ENCODE measurements at places on chromosomes 6 and 20. TPM values are rescaled to one million over a fixed set of nuclear protein-coding genes. Genes with fewer than 3 reads are reported as not detected.

The TMEM170B gene
- total RNA-seq, result 3.7 TPM

The HEBP2 gene
- total RNA-seq, result 33.9 TPM

The SMIM13 gene
- total RNA-seq, result 20.5 TPM

- peaks cover 24% of the 10 kb centered on the region for H3K36me3 ChIP-seq
- H3K4me1 ChIP-seq, result no peaks in the 10 kb centered on the region
- no peak overlapping the region for H3K27ac ChIP-seq
- no peak overlapping the region for H3K4me3 ChIP-seq
Measured at GRCh38 chr20:62285722-62286121, 17.1 kb upstream of the ADRM1 start.

DNA sequence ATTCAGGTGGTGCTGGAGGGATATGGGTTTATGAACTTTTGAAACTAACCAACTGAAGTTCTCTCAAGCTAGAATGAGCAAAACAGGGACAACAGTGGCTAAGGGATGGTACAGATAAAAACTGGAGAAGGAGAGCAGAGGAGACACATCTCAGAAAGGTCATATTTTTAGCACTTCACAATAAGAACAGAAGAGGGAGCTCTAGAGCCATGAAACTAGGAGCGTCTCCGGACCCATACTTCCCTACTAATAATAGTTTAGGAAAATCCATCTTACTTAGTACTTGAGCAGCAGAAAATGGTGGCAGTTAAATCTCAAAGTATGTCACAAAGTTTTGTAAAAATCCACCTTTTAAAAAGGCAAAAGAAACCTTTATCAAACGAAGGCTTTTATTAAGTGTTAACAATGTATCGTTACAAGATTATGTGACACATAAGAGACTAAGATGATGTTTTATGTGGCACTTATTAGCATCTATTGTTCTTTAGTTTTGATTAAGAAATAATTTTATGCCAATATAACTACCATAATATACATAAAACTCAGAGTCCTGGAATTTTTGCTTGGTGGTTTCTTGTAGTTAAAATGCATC is 278.6 kb downstream of the TBC1D32 start:
- no peak for DNase-seq
- H3K27ac ChIP-seq, result no peak overlapping the region
- H3K4me3 ChIP-seq, result no peak overlapping the region
- no peaks in the 10 kb centered on the region for H3K36me3 ChIP-seq

DNA sequence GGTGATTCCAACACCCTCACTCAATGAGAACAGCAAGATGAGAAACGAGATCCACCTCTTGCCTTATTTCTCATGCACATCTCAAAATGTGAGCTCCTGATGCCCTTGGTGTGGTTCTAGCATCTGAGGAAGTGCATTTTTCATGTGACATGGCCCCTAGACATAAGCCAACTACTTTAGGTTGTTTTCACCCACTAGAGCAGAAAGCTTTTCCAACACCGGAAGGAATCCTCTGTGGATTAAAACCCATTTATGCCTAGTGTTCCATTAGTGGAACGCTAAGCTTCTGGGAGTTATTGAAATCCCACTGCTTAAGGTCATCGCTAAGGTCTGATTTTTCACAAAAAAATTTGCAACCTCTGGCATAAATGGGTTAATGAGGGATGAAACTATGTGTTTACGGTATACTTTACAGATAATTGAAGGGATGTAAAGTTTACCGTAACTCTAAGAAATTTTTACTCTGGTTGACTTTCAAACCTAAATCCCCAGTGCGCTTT is 24.0 kb downstream of the CYP24A1 start:
- H3K4me3 ChIP-seq, result no peak overlapping the region
- H3K36me3 ChIP-seq, result no peaks in the 10 kb centered on the region
- no peak overlapping the region for H3K27ac ChIP-seq
- H3K4me1 ChIP-seq, result no peaks in the 10 kb centered on the region
- H3K27me3 ChIP-seq, result peaks cover 13% of the 10 kb centered on the region

GRCh38 chr6:2658788-2659187 is 91.9 kb downstream of the MYLK4 start:
- H3K27me3 ChIP-seq, result peaks cover under 1% of the 10 kb centered on the region
- no peaks in the 10 kb centered on the region for H3K4me1 ChIP-seq
- H3K27ac ChIP-seq, result no peak overlapping the region
- DNase-seq, result no peak
- H3K36me3 ChIP-seq, result no peaks in the 10 kb centered on the region

DNA sequence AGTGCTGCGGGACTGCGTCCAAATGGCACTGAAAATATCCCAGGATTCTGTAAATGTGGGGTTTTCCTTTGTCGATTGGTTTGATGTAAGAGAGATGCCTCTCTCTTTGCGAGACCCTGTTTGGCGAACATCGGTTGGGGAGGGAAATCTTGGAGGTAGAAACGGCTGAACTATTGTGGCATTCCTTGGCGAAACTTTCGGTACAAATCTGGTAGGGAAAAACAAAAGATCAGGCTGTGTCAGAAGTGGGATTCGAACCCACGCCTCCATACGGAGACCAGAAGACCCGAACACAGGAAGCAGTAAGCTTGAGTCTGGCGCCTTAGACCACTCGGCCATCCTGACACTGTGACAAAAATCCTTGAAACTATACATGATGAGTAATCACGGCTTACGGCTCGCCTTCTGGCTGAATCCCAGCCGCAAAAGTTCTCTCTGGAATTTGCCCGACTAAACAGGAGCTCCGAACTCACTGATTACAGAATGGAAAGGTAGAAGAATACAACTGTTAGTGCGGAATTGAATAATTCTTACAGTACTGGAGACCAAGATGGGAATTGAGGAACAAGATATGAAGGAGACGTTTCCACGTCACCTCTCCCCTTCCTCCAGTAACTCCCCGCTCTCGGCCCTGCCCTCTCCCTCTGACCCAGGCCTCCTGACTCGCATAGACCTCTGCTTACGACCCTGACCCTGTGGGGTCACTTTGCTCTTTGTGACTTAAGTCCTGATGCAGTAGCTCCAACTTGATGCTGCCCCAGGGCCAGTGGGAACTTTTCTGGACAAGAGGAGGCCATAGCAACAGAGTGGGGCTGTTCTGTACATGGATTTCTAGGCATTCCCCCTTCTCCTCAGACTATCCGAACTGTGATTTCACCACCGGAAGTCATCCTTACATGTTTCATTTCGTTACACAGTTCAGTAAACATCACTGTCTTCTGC is 132.8 kb upstream of the ZNF184 start:
- no peak for DNase-seq
- peaks cover 28% of the 10 kb centered on the region for H3K27me3 ChIP-seq

GRCh38 chr6:136757150-136757549 is 35.1 kb downstream of the MAP3K5 start:
- H3K4me1 ChIP-seq, result peaks cover 15% of the 10 kb centered on the region
- no peak overlapping the region for H3K4me3 ChIP-seq
- H3K27me3 ChIP-seq, result no peaks in the 10 kb centered on the region

- no peaks in the 10 kb centered on the region for H3K36me3 ChIP-seq
- H3K4me3 ChIP-seq, result no peak overlapping the region
- no peaks in the 10 kb centered on the region for H3K4me1 ChIP-seq
- no peak overlapping the region for H3K27ac ChIP-seq
- H3K27me3 ChIP-seq, result no peaks in the 10 kb centered on the region
Measured at GRCh38 chr6:29183594-29183993, 12.9 kb downstream of the OR2J2 start.
